ENCODE measurements at places on chromosomes 6 and 20.

GRCh38 chr6:9499709-9500108 is 915.2 kb downstream of the TFAP2A start:
- no peak for DNase-seq

- DNase-seq = no peak
Measured at GRCh38 chr6:35016502-35017321, 124.4 kb downstream of the TCP11 start.

DNA sequence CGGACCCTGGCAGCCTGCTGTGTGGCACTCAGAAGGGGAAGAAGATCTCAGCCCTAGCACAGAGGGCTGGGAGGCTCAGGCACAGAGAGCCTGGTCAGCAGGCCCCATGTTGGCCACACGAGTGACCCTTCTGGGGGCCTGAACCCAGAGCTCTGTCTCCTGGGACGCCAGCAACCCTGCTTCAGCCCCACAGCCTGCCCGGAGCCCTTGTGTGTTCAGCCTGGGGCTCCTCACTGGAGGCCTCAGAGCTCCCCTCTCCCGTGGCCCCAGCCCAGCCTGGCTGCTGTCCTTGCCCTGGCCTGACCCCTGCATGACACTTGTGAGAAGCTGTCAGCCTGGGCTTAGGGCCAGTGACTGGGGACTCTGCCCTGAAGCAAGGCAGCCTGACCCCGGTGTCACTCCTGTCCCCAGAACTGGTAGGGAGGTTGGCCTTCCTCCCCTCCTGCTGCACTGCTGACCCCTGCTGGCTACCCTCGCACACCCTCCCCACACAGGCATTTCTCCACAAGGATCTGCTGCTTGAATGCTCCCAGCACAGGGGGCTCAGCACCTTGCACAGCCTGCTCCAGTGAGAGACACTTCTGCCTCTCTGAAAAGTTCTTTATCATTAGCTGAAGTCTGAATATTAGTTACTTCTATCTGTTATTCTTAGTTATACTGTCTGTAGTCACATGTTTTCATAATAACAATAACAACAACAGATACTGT is 15.4 kb upstream of the IP6K3 start:
- peak; percentile 36 for DNase-seq

- DNase-seq = no peak
Measured at GRCh38 chr6:167005350-167006159, 6.4 kb downstream of the CEP43 start.

GRCh38 chr20:2659547-2659946 is 4.5 kb downstream of the IDH3B start:
- no peak for DNase-seq

- DNase-seq = no peak
Measured at GRCh38 chr6:65461121-65461520, 245.9 kb downstream of the EYS start.

GRCh38 chr6:116764961-116765841 is at the start of gene FAM162B:
Gene FAM162B, minus strand, starts transcription at chr6:116765719. Its CDS starts 143 bp downstream, at chr6:116765576.
- DNase-seq = no peak

GRCh38 chr6:33694401-33694931 is 17.0 kb downstream of the UQCC2 start:
- DNase-seq = peak; percentile 80

DNA sequence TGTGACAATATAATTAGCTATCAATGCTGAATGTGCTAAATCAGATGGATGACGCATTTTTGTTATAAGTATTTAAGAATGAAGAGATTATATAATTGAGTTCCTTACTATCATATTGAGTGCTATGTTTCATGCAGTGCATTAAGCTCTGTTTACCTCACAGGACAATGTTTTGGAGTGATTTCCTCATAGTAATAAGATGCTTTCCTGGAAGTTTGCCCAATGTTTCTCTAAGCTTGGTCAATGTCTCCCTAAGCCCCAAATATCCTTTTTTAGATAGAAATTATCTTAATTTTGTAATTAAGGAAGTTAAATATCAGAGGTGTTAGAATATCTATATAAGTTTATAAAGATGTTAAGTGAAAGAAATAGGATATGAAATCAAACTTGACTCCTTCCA is 489.6 kb downstream of the MMUT start:
- no peak for DNase-seq

DNA sequence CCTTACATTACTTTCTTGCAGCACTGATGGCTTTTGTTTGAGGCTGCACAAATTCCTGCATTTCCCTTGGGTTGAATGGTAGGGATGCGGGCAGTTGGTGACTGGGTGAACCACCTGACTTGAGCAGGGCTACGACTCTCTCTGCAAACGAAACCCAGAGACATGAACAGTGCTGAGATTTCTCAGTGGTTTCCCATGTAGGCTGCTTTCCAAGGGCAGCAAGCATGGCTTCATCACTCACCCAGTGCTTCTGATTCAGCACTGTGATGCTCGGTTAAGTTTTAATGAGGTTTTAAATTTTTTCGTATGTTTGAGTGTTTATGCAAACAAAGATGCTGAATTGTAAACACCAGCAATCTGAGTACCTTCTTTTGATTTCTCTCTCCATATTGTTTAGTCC is 127.2 kb downstream of the MTHFD1L start:
- no peak for DNase-seq

DNA sequence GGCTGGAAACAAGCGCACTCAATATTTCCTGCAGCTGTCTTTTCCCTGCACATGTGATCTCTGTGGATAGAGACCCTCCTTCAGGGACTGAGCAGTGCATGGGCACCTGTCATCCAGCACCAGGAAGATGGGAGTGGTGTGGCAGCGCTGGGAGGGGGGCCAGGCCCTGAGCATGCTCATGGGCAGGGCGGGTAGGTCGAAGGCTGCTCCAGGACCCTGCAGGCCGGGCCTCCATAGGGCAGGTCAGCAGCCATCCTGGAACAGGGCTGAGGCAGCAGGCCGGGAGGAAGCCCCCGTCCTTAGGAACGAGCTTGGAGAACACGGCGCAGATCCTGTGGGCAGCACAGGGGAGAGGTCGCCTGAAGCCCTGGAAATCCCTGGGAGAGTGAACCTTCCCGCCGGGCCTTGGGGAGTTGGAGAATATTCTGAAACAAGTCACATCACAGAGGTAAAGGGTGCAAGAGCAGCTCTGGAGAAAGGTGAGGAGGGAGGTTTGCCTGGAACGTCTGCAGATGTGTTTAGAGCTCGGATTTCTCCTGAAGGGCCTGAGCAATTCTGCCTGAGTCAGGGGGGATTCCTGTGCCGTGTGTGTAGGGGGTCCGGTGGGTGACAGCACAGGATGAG is 133.2 kb downstream of the SMOC2 start:
- DNase-seq = no peak

GRCh38 chr6:89475101-89475500 is 42.1 kb downstream of the ANKRD6 start:
- no peak for DNase-seq

DNA sequence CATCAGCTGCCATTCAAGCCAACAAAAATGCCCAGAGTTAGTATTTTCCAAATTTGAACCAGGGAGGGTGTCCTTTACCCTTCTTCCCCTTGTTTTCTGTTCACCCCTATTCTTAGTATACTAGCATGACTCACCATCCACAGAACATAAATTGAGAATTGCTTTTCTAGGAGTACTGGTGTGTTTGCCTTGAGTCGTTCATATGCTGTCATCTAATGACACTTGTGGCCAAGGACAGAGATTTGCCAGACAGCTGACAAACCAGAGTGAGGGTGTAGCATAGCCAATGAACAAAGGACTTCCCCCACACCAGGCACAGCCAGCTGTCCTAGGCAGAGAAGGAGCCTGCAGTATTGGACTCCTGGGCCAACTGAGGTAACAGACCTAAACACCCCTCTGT is 62.2 kb downstream of the FILIP1 start:
- DNase-seq = no peak

DNA sequence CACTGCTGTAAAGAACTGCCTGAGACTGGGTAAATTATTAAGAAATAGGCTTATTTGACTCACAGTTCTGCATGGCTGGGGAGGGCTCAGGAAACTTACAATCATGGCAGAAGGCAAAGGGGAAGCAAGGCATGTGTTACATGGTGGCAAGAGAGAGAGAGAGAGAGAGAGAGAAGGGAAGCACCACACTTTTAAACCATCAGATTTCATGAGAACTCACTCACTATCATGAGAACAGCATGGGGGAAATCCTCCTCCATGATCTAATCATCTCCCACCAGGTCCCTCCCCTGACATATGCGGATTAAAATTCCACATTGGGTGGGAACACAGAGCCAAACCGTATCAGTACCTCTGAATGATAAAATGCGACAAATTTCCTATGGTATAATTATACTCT is 203.9 kb upstream of the MARCKS start:
- no peak for DNase-seq

DNA sequence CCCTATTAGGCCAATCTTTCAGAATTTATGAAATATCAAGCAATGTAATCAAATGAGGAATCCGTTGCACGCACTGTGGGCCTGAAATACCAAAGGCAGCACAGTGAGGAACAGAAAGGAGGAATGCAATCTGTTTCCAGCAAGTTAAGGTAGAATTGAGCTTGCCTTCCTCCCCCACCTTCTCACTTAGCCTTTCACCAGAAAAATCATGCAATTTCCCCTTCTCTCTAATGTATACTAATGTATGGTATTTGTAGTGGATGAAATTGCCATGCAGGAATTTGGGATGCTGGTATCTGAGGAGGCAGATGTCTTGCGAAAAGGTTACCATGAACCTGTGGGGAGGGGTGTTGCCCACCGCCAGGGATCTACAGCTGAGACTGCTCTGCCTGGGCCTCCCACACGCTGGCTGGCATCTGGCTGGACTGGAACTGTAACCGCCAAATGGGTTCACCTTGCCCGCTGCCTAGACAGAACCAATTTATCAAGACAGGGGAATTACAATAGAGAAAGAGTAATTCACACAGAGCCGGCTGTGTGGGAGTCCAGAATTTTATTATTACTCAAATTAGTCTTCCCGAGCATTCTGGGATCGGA is 222.4 kb upstream of the MYLIP start:
- DNase-seq = no peak

GRCh38 chr6:3565291-3565690 is 108.4 kb upstream of the SLC22A23 start:
- DNase-seq = no peak

DNA sequence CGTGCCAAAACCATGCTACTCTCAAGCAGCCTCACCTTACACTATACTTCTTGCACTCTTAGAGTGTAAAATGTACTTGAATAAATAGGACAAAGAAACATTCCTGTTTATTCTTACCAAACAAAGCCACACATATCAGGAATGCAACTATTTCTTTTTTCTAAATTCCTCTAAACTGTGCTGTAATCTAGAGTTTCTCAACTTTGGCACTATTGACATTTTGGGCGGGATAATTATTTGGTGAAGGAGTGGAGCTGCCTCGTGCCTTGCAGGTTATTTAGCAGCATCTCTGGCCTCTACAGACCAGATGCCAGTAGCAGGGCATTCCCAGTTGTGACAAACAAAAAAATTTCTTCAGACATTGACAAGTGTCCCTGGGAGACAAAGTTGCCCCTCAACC is 86.9 kb downstream of the PHACTR1 start:
- no peak for DNase-seq

- no peak for DNase-seq
Measured at GRCh38 chr6:788058-788457, 95.1 kb upstream of the EXOC2 start.

DNA sequence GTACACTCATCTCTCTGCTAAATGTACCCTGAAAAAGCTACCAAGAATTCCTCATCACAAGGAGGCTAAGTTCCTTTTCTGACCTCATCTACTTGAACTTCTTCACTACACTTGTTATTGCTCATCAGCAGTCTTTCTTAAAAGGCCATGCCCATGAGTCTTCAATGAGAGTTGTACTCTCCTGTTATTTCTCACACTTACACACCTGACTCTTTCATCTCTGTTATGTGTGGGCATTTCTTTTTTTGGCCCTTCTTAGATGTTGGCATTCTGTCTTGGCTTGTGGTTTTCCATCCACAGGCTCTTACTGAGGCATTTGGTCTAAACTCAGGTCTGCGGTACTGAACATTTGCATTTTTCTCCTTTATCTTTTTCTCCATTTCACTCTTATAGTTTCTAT is 10.7 kb upstream of the SLC17A1 start:
- DNase-seq = no peak

DNA sequence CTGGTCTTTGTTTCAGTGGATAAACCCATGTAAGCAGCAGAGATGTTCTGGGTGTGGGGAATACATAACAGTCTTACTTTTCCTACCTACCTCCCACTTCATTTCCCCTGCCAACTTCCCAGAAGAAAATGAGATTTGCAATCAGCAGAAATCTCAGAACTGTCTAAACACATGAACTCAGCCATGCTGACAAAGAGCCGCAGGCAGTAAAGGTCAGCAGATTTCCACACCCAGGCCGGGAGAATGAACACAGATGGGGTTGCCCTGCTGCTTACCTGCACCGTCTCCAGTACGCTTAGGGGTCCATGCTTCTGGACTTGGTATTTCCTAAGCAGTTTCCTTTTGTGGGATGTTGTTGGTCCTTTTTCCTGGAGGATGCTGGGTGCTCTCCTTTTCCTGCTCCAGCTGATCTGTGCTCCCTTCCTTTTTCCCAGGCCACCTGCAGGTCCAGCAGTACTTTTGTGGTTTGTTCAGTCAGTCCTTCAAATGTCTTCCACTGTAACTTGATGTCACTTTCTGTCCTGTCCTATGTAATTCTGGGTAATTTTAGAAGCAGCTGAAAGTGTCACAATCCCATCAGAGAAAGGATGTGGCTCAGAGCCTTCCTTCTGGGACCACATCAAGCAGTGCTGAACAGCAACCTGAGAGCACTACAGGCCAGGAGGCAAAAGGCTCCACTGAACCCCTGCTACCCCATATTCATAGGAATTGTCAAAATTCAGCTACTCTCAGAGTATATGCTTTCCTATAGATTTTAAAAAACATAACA is 129.0 kb downstream of the CEP57L1 start:
- DNase-seq = no peak

DNA sequence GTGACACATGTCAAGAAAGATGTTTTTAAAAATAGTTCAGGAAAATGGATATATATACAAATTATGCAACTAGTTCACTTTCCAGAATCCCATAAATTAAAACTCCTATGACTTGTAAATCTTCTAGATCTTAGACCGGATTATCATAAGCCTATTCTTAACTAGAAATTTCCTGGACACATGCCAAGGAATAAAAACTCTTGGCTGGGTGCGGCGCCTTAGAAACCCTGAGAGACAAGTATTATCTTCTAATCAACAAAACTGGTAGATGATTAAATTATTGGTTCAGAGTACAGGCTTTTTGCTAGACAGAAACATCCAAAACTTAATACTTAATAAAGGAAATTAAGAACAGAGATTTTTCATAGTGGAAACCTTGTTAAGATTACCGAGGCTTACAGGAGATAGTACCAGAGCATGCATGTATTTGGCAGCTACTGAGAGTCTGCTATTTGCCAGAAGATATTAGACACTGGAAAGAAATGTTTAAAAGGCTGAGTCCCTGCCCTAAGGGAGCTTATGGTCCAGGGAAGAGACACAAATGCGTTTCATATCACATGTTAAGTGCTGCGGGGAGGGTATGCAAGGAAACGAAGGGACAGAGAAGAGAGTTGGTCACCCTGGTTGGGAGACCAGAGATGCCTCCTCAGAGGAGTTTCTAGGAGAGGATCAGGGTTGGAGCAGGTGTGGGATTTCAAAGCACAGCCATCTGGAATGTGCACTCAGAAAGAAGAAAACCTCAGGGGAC is 46.5 kb upstream of the IFNGR1 start:
- DNase-seq = no peak

Data from H54 (cell line).